ENCODE measurements at places on chromosomes 5 and 9.
A peak's percentile ranks its signal among the peaks of the same experiment; 100 is the strongest.

DNA sequence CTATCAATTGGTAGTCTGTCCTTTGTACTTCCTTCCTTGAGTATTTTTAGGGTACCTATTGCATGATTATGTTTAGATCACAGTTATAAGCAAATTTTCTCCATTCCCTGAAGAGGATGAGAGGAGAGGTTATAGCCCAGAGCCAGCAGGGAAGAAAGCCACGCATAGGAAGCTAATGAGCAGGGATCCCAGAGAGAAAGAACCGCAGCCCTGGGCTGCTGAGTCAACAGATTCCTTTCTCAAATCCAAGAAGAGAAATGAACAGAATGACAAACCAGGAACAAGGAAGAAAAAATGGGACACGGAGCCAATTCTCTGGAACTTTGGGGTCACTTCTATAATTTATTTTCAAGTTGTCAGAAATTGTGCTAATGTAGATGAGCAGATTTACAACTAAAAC is 284.5 kb downstream of the RFX3 start:
- DNase-seq, result no peak

DNA sequence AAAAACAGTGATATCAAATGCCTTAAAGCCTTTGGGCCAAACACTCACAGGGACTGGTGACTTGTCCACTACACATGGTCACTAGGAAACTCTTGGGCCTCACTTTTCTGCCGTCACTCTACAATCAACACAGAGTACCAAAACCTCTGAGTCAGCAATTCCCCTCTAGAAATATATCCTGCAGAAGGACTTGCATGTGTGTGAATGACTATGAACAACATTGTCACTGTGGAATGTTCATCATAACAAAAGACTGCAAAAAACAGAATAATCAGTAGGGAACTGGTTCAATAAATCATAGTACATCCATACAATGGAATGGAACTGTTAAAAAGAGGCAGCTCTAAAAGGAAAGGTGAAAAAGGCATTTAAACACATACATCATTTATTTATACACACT is 44.1 kb upstream of the SMU1 start:
- DNase-seq, result no peak

GRCh38 chr5:80216753-80217596 is 38.9 kb downstream of the SERINC5 start:
- peak; percentile 40 for DNase-seq

DNA sequence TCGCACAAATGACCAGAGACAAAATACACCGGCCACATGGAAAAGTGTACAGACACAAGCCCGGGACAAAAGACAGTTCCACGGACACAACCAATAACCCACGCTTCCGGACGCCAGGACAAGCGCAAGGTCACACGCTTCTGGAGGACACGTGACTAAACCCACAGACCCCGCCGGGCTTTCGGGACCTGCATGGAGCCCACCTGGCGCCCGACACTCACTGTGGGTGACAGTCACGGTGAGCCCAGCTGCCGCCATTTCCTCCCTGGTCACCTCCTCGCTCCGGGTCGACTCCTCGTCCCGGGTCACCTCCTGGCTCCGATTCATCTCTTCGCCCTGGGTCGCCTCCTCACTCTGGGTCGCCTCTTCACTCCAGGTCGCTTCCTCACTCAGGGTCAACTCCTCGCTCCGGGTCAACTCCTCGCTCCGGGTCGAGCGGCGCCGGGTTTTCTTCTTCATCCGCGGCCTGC is 470 bp downstream of the BAG1 start:
- peak; percentile 57 for DNase-seq

DNA sequence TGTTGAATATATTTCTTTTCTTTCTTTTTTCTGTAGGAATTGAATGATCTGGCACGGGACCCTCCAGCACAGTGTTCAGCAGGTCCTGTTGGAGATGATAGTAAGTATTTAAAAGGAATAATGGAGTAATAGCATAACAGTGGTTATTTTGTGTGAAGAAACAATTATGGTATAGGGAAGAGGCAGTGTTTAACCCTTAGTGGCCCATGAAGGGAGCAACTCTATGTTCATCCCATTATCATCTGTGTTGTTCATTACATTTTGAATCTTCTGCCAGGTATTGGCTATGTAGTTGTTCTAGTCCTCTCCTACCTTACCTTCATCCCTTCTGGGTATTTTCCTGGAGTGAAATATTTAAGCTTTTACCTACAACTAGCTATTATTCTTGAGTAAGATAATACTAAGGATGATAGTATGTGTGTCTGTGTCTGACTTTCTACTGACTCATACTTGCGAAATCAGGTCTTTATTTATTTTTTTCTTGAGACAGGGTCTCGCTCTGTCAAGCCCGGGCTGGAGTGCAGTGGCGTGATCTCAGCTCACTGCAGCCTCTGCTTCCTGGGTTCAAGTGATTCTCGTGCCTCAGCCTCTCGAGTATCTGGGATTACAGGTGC is 39.3 kb downstream of the UBE2D2 start:
- no peak for DNase-seq

DNA sequence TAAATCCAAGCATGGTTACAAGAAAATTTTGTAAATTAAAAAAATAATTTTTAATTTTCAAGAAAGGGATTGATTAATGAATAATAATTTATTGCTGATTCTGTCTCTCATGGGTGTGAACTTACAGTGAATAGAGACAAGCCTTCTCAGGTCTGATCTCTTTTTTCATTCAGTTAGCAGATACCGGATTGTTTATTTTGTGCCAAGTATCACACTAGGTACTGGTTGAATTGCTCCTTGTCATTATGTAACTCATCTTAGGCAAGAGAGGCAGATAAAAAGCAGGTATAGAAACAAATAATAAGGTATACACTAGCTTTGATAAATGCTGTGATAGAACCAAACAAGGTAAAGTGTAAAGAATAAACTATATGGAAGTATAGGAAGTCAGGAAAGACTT is 283.3 kb downstream of the PJA2 start:
- no peak for DNase-seq

DNA sequence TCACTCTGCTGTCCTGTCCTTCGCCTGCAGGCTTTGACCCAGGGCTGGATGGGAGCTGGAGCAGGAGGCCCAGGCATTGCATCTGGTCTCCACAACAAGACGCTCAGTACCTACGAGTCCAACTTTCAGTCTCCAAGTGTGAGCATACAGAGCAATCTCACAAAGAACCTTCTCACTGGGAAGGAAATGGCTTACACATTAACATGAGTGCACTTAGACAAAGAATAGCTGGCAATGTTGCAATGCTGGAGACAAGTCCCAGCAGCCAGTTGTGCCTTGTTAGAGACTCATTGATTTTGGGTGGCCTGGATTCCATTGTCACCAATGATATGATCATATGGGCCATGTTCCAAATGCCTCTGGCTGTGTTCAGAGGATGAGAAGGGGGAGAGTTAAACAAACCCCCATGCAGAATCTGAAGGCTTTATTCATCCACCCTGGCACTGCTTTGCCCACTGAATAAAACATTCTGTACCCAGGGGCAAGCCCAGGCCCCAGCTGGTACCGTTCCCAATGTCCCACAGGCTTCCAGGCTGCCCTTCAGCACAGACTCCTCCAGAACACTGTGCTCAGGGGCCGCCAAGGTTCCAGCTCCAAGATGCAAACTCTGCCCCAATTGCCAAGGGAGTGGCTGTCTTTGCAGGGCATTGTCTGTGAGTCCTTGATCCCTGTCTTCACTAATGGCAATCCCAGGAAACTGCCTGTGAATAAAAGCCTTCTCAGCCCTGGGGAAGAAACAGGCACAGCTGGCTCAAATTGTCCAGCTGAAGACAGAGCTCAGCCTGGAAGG is 185.5 kb downstream of the HSD17B3 start:
- no peak for DNase-seq

DNA sequence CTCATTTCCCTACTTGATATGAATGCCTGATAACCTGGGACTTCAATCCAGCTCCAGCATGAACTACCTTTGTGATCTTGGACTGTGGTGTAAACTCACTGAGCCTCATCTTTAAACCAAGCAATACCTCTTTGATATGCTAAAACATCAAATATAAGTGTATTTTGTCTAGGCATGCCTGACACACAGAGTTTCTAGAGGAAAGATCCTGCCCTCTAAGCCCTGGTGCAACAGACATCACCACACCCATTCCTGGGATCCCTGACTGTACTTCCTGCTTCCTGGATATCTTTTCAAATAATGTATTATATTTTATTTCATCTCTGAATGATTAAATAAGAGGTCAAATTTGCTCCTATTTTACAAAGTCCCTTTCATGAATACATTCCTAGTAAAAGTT is 55.8 kb downstream of the ANXA2R start:
- no peak for DNase-seq

Measured in stimulated activated naive CD8-positive, alpha-beta T cell treated with anti-CD3 and anti-CD28 coated beads, Interleukin-15, Interleukin-2, amounts not matched to agents 100 U/mL and 50 U/mL, for 24 hours (primary cell).